ENCODE measurements at places on chromosomes 12 and 14.

- DNase-seq, result no peak
These were observed 130.0 kb upstream of the BTG1 start for GRCh38 chr12:92275443-92276154.

DNA sequence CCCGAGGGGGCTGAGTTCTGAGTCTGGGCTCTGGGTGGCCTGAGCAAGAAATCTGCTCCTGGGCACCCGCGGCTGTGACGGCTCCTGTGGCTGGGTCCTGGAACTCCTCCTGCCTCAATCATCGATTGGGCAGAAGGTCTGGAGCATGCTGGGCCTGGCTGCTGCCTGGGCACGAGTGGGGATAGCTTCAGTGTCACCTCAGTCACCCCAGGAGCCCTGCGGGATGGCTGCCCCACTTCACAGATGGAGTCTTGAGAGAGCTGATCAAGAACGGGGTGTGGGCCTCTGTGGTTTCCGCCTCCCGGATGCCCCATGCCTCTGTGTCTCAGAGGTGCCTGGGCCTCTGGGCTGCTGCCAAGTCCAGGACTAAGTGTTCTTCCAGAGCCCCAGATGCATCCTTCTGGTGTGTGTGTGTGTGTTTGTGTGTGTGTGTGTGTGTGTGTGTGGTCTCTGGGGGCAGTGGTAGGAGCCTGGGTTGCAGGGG is 185.6 kb upstream of the C14orf180 start:
- no peak for DNase-seq

- DNase-seq, result no peak
These were observed 44.2 kb upstream of the FBXO21 start for GRCh38 chr12:117234441-117234840.

DNA sequence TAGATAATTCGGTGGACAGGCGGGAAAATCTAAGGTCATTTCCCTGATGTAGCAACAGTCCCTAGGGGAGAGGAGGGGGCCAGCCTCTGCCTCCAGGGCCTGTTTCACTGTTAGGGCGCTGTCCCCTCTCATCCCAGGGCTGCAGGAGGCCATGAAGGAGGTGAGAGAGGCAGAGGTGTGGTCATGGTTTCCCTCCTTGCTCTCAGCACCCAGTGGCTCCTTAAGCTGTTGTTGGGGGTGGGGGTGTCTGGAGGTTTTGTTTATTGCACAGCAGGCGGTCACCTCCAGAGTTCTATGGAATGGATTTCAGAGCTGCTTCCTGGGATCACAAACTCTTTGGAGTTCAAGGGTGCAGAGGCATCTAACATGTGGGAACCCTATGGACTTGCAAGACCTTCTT is 212.5 kb upstream of the RTL1 start:
- DNase-seq, result no peak

- DNase-seq, result no peak
These were observed 100.4 kb downstream of the FBXL14 start for GRCh38 chr12:1493781-1494565.

DNA sequence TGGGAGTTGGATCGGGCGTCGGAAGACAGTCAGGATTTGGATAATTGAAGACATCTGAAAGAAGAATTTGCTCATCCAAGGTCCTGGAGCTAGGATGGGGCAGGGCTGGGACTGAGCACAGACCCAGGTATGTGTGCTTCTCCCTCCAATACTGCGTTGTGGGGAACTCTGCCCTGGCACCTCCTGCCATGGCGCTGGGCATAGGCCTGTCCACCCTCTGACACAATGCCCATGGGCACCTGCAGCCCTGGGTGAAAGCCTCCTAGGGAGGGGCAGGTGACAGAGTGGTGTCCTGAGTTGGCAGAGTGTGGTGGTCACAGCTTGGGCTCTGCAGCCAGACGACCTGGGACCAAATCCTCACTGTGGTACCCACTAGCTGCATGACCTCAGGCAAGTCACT is 53.3 kb downstream of the CALM1 start:
- no peak for DNase-seq

DNA sequence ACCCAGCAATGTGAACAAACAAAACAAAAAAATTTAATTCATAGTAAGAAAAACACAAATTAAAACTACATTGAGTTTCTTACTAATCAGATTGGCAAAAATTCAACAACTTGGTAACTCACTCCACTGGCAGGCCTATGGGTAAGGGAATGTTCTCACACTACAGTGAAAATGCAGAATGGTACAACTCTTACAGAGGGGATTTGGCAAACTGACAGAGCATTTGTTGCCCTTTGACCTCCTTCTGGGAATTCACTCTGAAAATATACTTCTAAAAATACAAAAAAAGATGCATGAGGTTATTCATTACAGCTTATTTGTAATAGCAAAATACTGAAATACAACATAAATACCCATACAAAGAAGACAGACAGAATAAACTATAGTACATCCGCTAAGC is 32.8 kb downstream of the ABCD2 start:
- DNase-seq, result peak; percentile 78

GRCh38 chr14:75184492-75184891 is 8.1 kb upstream of the TMED10 start:
- DNase-seq, result no peak

DNA sequence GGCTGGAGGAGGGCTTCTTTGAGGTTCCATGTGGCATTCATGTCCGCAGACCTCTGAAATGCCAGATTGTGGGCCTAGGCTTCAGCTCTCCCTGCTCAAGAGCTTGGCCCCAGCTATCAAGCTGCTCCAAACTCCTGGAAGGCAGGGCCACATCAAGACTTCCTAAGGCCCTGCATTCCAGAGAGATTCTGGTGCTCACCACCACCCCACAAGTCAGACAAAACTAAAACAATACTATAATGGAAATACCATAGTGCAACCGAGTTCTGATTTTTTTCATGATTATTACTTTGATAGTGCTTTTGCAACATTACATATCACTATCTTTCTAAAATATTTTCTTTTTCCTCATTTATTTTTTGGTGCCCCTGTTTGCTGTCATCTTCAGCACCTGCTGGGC is 86.3 kb downstream of the CALM1 start:
- no peak for DNase-seq

DNA sequence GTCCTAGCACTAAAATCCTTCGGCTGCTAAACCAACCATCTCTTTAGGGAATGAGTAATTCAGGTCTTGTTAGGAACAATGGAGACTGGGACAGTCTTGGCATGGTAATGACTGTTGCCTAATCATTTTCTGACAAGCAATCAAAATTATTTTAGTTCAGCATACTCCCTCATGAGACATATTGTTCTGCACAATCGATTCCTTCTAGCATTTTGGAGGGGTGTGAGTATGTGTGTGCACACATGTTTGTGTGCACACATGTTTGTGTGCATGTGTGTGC is 2.1 kb upstream of the KRT1 start:
- no peak for DNase-seq

- no peak for DNase-seq
These were observed 6.3 kb upstream of the HOXC4 start for GRCh38 chr12:54047160-54047963.

- DNase-seq, result peak; percentile 57
These were observed 115.4 kb downstream of the KLHL28 start for GRCh38 chr14:44846232-44846824.

- no peak for DNase-seq
These were observed 40.3 kb downstream of the IFNG start for GRCh38 chr12:68119250-68119649.

DNA sequence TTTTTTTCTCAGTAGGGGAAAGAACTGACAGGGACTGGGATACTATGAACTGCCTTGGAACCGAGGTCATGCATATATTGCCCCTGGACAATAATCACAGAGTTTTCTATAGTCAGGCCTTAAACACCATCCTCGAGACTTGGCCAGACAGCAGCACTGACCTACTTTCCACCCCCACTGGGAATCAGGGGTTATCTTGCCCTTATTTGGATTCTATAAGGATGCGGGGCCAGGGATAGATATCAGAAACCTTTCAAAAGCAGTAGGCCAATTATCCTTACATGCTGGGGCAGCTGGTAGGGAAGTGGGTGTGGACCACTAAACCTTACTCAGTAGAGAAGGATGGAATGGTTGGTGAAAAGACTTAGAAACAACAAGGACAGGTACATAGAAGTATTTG is 2.0 kb downstream of the ZNF219 start:
- no peak for DNase-seq

DNA sequence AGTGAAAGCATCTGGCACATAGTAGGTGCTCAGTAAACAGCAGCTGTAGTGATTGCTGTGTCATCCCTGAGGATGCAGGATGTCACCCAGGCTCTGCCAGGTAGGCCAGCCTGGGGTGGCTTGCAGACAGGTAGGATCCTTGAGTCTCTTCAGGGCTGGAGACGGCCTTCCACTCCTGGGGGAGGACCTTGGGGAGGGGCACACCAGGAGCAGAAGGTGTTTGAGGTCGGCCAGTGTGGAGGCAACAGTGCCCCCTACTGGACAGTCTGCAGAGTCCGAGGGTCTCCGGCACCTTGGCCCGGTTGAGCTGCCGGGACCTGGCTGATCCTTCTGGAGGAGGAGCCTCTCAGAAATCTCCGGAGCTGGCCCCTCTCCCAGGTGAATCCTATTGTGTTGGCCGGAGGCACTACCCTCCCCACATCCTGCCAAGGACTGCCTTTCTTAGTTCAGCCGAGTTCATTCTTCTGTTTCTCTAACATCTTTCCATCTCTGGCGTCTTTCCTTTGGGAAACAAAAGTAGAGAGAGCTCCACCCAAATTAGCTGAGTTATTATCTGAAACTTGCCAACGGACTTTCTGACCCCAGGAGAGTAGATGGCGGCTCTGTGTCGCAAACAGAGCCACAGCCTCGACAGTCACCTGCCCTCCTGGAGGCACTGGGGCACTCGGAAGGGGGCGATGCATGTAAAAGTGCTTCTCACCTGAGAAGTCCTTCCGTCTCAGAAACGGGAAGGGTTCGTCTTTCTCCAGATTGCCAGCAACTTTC is 41.8 kb upstream of the CLMN start:
- DNase-seq, result peak; percentile 6

DNA sequence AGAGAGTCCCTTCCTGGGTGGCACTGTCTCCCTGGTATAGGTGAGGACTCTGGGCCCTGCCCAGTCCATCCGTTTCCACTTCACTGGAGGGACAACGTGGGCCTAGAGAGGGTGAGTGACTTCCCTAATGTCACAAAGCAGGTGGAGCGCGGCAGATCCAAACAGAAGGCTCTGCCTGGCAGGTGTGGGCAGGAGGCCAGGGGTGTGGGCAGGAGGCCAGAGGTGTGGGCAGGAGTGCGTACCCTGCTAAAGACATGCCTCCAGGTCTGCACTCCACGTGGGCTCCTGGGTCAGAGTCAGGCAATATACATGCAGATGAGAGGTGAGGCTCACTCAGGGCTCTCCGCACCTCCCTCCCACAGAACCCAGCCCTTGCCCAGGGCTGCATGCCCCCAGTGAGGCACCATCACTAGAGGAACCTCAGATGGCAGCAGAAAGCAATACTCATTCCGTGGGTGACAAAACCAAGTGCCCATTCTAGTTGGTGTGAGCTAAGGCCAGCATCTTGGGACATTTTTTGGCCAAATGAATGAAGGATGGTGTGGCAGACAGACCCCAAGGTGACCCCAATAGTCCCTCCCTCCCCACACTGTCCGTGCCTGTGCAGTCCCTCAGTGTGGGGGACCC is 271.6 kb upstream of the RTL1 start:
- no peak for DNase-seq

- DNase-seq, result peak; percentile 95
These were observed 50.3 kb upstream of the SRSF5 start for GRCh38 chr14:69716478-69717187.

DNA sequence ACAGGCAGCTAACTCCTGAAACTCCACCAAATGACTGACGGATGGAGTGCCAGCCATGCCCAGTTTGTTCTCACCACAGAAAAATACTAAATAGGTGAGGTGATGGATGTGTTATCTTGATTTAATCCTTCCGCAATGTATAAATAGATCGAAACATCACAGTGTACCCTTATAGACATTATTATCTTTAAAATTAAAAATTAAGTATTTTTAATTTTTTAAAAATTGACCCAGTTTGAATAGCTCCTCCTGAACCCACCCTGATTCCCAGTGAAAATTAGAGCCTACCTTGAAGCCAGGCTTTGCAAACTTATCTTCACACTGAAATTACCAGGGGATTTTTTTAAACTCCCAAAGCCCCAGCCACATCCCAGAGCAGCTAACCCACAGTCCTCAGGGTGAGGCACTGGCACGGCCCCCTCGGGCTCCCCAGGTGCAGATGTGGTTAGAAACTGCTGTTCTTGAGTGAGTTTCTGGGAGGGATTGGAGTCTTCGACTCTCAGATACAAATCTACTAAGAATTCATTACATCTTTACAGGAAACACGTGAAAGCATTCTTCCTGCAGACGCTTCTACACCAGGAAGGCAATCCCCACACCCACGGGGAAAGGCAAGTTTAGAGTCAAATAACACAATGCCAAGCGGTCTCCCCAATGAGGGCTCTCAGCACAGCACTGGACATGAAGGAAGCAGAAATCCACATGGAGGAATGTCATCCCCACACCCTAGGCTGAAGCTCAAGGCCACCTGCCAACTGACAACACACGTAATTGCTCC is 126.4 kb downstream of the RIMBP2 start:
- DNase-seq, result no peak

- peak; percentile 75 for DNase-seq
These were observed at the start of gene NAV3 for GRCh38 chr12:77830583-77831351. Gene NAV3 (plus strand): TSS chr12:77830894. CDS start chr12:77831462, 568 bp downstream.

DNA sequence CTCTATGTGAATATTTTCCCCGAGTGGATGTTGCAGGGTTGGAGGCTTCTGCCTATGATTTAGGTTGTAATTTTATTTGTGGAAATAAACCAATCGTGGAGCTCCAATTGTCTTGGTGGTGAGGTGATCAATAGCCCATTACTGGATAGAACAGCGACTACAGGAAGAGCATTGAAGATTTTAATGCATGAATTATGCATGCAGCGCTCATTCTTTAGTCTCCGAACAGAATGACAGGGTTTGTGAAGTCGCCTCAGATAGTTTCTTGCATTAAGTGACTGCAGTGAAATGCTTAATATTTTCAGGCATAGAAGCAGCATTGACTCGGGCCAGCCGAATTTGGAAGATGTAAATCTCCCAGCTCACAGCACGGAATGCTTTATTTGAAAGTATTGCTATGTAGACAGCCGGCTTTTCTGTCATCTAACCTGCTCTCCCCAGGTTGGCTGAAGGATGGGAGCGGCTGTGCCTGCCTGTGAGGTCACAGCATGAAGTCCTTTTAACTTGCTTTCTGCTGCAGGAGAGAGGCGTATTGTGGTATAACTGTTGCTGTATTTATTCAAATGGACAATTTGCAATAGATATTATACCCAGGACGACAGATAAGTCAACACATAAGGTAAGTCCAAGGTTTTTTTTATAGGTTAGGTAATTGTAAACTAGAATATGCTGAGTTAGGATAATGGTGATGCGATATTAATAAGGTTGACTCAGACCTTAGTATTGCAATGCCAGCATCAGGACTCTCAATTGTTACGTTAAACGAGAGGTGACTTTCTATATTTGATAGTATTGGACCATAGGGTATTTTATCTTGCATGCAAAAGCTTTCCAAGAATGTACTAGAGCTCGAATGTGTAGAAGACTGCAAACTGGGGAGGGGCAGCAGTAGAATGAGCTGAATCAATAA is 135.7 kb downstream of the CNTN1 start:
- no peak for DNase-seq

- DNase-seq, result no peak
These were observed 166.0 kb downstream of the RPS29 start for GRCh38 chr14:49420201-49420600.

- DNase-seq, result no peak
These were observed 64.0 kb upstream of the ATF1 start for GRCh38 chr12:50699940-50700339.
